CD4-positive, alpha-beta T cell treated with Interleukin-17A for 1 hour (primary cell): ENCODE measurements at places on chromosomes 5 and 9.

DNA sequence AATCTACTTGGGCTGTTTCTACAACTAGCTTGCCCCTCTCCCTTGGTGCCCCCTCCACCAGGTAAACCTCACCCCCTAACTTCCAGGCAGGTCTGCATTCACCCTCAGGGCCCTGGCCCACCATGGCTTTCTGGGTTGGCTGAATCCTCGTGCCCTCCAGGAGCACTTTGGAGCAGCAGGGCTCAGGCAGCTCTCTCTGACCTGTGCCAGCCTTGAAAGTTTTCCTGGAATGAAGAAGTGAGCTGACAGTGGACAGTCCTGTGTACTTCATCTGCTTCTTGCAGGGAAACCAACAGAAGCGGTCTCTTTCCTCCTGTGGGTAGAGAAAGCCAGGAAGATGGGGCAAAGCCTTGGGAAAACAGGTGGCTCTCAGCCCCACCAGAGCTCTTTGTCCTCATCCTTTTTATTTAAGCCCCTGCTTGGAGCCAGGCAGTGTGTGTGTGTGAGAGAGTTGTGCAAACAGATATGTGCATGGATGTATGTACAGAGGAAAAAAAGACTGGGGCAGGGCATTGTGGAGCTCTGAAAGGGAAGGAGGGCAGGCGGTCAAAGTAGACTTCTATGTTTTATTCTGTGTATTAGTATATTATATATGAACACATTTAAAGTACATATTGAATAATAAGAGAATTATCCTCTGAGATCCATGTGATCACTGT, 62.3 kb upstream of the SPRY4 start:
- no peak for DNase-seq

DNA sequence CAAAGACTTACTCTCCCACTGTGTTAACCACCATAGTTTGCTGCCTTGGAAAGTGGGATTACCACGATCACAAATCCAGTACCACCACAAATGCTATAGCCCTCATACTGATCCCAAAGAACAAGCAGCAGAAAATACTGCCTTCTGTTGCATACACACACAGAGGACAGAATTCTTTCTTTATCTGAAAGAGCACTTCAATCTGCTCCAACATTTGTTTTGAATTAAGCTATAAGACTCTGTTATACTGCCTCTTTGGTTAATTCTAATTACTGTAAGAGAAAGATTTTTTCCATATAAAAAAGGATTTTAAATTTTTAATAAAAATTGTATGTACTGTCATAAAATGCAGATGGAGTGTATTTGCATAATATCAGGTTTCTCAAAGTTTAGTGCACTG, 69.8 kb downstream of the YIPF5 start:
- DNase-seq, result no peak

DNA sequence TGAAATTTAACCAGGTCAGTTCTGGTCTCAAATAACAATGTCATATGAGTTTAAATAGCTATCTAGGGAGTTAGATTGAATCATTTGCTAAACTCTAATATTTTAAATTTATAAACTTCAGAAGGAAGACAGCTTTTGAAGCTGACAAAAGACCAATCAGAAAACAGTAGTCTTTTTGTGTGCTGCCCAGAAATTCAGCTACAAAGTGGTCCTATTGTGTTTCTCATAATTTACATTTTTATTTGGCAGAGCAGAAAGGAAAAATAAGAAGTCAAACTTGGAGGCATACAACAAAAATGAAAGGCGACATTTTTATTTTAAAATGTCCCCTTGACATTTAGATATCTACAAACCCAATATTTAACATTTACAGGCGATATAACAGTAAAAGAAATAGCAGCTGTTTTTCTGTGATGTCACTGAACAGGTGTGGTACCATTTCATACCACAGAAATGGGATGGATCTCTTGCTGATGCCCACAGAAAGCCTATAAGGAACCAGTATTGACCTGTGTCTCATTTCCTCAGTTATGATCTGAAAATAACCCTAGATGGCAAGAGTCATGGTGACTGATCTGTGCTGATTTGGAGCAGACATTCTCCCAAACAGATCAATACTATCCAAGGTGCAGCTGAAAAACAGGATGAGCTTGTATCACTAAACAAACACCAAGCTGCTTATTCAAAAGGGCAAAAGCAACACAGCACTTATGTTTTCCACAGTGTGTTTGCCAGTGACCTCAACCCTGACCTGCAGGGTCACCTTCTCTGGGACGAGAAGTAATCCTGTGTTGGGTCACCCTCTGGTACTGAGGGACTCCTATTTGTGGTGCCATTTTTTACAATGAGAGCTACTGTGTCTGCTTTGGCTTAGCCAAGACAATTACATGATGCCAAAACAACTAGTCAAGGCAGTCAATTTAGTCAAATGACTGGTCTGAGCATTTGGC, 3.6 kb upstream of the FST start:
- DNase-seq, result no peak

- no peak for DNase-seq
Measured at GRCh38 chr5:11797132-11797531, 107.1 kb downstream of the CTNND2 start.

- no peak for DNase-seq
Measured at GRCh38 chr9:79989079-79989478, 417.3 kb downstream of the TLE4 start.

DNA sequence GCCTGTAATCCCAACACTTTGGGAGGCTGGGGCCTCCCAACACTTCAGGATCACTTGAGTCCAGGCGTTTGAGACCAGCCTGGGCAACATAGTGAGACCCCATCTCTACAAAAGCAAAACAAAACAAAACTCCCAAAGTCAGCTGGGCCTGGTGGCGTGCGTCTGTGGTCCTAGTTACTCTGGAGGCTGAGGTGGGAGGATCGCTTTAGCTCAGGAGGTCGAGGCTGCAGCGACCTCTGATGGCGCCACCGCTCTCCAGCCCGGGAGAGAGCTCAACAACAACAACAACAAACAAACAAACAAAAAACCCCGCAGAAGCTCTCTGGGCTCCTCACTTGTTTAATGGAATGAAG, 528 bp downstream of the ACOT12 start:
- no peak for DNase-seq

GRCh38 chr5:131068893-131069643, 96.0 kb downstream of the HINT1 start:
- peak; percentile 71 for DNase-seq

- DNase-seq, result no peak
Measured at GRCh38 chr5:159463590-159464321, 133.5 kb upstream of the IL12B start.

GRCh38 chr5:139642891-139643871, 5.0 kb upstream of the CXXC5 start:
- no peak for DNase-seq

GRCh38 chr5:100791391-100791790, 111.7 kb downstream of the ST8SIA4 start:
- DNase-seq, result no peak

GRCh38 chr5:12274236-12274635, 370.0 kb upstream of the CTNND2 start:
- DNase-seq, result no peak

- DNase-seq, result no peak
Measured at GRCh38 chr5:42013561-42013960, 88.5 kb downstream of the FBXO4 start.

GRCh38 chr5:40112875-40113274, 566.8 kb upstream of the PTGER4 start:
- DNase-seq, result no peak

DNA sequence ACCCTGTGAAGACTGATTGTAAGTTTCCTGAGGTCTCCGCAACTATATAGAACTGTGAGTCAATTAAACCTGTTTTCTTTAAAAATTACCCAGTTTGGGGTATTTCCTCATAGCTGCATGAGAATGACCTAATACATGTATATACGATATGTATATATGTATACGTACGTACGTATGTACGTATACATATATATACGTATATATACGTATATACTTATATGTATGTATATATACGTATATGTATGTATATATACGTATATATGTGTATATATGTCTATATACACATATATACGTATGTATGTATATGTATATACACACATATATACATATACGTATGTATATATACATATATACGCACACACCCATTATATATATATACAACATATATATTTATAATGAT, 1153.0 kb upstream of the CDH18 start:
- DNase-seq, result no peak

GRCh38 chr5:135996611-135997010, 32.2 kb upstream of the TGFBI start:
- DNase-seq, result no peak

DNA sequence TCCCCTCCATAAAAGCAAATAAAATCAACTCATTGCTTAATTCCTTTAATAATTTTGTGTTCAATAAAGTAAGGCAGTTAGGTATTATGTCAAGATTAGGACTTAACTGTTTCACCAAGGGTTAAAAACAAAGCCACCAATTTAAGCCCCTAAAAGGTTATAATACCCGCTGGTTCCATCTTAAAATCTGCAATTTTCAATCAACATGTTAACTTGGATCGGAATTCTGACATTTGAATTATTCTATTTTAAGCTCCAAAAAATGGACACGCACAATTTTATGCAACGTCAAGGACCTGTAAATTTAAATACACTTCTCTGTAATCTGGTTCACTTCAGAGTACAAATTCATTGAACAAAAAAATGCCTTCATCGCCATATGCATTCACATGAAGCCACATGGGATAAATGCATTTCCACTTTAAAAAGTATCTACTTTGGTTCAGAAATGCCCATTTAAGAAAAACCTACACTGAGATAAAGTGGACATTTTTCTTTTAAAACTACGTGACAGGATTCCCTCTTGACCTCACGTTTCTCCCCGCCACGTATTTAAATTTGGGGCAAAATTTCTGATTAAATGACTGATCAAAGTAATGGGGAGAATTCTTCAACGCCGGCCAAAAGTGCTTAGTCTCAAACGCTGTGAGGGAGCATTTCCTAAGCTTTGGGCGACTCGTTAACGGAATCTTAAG, 721 bp downstream of the GIN1 start:
- peak; percentile 45 for DNase-seq

GRCh38 chr5:132714456-132715307, 22.7 kb downstream of the KIF3A start:
- peak; percentile 20 for DNase-seq

GRCh38 chr9:120571443-120572257, 8.3 kb downstream of the CDK5RAP2 start:
- no peak for DNase-seq

GRCh38 chr5:6087576-6087975, 290.8 kb downstream of the MED10 start:
- no peak for DNase-seq

- DNase-seq, result no peak
Measured at GRCh38 chr5:171395042-171395441, 7.4 kb downstream of the NPM1 start.
